Ureter (tissue), 1 donor: ENCODE measurements at places on chromosomes 6 and 20. TPM values are rescaled to one million over a fixed set of nuclear protein-coding genes. Genes with fewer than 3 reads are reported as not detected.

SLC22A7 gene
- not detected for total RNA-seq

DEFB132 gene
- not detected for total RNA-seq

C20orf141 gene
- not detected for total RNA-seq

GJA10 gene
- total RNA-seq = not detected

LCA5 gene
- total RNA-seq = 5.8 TPM

DNA sequence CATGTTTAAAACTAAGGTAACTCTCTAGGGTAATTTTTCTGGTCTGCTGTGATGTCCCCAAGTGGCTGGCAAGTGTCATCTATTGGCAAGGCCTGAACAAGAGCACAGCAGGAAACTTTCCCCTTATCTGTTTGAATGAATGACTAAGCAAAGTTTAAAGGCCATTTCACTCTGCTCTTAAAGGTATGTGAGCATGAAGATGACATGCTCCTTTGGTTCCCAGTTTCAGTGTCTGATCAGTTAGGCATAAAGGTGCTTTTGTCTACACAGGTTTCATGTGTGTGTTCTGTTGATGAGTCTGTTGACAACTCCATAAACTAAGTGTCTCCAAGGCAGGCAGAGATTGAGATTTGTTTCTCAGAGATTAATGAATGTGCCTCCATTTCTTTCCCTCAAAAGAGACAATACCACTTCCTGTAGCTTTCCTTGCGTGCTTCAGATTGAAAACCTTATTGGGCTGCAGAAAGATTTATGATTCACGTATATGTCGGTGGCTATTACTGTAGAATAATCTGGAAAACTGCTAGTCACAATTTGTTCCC lies 83.9 kb downstream of the MAP3K7 start:
- DNase-seq = no peak

GRCh38 chr6:64477391-64477790 lies 841.8 kb downstream of the PHF3 start:
- no peak for DNase-seq

DNA sequence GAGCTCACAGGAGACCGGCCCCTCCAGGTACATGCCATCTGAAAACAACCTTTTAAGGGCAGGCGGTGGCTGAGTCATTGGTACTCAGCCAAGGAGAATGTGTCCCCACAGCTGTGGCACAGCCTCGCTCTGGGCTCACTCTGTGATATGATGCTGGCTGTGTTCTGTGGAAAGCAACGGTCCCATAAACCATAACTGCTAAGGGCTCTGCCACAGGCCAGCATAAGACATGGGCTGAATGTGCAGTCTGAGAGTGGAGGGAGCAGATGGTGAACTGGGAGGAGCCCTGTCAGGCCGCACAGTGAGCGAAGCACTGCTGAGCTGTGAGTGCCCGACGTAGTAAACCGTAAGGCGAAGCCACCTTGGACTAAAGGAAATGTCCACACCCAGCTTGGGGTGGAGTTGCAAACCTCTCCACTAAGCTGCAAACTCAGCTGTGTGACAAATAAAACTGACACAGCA lies 375.8 kb downstream of the THBS2 start:
- DNase-seq = no peak

DNA sequence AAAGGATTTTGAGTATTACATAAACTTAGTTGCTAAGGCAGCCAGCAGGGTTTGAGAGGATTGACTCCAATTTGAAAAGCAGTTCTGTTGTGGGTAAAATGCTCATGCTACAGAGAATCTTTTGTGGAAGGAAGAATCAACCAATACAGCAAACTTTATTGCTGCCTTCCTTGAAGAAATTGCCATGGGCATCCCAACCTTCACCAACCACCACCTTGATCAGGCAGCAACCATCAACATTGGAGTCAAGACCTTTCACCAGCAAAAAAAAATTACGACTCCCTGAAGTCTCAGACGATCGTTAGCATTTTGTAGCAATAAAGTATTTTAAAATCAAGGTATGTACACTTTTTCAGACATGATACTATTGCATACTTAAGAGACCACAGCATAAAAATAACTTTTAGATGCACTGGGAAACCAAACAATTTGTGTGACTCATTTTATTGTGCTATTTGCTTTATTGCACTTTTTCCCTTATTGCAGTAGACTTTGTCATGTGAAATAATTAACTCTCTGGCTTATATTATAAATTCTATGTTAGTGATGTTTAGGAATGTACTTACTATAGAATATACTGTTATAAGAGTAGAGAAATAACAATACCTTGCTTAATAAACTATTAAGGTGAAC lies 390.8 kb downstream of the CDKAL1 start:
- no peak for DNase-seq

- no peak for DNase-seq
Observed at GRCh38 chr6:157107915-157108651, 215.2 kb downstream of the TMEM242 start.

DNA sequence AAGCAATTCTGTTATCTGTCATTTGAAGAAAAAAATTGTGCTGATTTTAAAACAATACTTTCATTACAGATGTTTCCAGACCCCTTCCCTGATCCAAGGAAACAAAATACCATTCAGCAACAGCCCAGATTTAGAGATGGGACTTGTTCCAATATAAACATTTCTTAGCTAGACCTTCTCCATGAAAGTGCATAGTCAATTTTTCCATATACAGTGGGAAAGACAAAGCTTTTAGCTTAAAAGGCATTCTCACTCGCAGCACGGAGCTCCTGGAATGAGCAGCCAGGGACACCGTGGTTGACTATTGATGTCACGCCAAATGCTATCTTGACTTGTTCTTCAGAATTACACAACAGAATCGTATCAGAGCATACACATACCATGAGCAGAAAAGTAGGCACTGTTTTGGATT lies 21.5 kb downstream of the LAMA4 start:
- DNase-seq = no peak

GRCh38 chr6:52530351-52530750 lies 46.5 kb downstream of the TRAM2 start:
- no peak for DNase-seq
